ENCODE measurements at places on chromosomes 16 and 17.

DNA sequence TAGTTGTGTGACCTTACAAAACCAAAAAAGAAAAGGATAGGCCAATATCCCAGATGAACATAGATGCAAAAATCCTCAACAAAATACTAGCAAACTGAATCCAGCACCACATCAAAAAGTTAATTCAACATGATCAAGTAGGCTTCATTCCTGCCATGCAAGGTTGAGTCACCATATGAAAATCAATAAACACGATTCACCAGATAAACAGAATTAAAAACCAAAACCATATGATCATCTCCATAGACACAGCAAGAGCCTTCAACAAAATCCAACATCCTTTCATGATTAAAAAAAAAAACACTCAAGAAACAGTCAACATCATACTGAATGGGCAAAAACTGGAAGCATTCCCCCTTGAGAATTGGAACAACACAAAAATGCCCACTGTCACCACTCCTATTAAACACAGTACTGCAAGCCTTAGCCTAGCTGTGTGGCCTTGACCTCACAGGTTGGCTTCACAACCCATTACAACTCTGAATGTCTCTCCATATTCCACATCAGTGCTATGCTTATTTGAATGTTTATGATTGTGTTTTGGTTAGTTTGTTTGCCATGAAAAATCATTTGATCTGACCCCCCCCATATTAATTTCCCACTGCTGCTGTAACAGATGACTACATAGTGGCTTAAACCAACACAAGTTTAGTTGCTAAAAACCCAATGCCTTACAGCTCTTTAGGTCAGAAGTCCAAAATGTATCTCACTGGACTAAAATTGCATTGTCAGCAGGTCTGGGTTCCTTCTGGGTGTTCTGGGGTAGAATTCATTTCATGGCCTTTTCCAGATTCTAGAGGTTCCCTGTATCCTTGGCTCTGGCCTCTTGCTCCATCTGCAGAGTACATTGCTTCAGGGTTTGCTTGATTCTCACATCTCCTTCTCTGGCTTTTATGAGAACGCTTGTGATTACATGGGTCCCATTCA, 257.1 kb upstream of the DYNLRB2 start:
- no peak for DNase-seq

DNA sequence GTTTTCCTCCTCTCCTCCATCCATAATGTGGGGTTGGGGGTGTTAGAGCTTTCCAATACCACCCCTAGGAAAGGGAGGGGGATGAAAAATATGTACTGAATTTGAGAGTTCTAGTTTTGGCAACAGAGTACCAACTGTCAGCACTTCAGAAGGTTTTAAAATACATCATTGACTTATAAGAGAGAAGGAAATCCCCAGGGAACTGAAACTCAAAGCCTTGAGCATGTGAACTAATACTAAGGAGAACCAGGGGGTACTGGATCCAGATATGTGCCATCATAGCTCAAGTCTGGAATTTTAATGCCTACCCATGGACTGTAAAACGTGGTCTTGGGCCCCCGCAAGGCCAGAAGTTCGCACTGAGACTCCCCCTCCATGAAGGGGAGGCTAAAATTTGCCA, 15.8 kb downstream of the CACNG5 start:
- DNase-seq: no peak

GRCh38 chr17:50681263-50682200, 26.2 kb downstream of the ANKRD40 start:
- DNase-seq: no peak

DNA sequence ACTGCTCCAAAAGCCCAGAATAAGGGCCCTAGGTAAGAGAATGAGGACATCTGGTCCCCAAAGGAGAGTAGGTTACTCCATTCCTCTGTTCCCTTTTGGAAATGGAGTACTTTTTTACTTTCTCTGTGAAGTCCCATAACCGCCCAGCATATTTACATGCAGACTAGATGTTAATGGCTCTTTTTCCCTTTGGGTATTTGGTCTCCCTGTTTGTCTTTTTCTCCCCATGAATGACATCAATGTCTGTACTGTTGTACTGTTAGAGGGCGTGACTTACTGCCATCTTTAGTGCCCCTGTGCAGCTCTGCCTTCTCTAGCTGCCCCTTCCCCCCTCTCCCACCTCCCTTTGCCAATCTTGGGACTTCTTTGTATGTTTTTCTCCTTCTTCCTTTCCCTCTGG, 19.0 kb downstream of the GPR179 start:
- no peak for DNase-seq

DNA sequence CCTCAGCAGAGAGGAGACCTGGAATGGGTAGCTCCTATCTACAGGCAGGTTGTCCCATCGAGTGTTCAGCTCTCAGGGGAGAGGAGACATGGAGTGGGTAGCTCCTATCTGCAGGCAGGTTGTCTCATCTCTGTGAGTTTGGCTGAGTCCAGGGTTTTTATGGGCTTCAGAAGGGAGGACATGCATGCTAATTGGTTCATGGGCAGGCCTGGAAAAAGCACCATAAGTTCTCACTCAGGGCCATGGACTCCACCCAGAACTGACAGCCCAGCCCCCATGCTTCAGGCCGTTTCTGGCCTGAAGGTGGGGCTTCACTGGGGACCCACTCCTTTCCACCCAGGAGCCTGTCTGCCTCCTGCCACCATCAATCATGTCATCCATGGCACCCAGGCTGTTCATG, 84.0 kb downstream of the CYB561 start:
- DNase-seq: no peak

- no peak for DNase-seq
Observed at GRCh38 chr17:19744922-19745757, 3.0 kb downstream of the ALDH3A1 start.

GRCh38 chr16:73125850-73126524, 78.1 kb upstream of the ZFHX3 start:
- DNase-seq: peak; percentile 45

DNA sequence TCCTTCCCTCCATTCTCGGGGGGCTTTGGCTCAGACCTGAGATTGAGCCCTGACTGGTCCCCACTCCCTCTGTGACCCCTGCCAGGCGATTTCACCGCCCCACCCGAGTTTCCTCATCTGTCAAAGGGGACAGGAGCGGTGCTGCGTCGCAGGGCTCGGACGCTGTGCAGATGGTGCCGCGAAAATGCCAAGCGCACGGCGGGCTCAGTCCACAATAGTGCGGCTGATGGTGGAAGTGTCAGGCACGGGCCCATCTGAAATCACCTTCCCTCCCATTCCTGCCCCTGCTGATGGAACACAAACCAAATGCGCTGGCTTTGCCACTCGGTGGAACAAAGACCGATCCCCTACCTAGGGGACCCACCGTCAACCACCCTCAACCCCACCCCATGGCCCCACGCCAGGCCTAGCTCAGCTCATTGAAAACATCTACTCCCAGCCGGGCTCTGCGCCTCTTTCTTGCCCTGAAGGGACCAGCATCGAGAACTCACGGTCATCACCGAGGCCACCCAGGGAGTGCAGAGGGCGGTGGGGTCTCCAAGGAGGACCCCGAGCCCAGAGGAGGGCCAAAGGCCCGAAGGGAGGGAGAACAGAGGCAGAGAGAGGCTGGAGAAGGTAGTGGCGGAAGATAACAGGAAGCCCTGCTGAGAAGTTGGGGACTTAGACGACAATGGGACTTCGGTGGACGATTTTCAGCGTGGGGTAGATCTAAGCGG, 1.4 kb downstream of the CARHSP1 start:
- DNase-seq: no peak

- no peak for DNase-seq
Observed at GRCh38 chr16:28496844-28497243, 2.4 kb downstream of the APOBR start.

GRCh38 chr17:42387661-42388380, 421 bp downstream of the STAT3 start:
- no peak for DNase-seq

- DNase-seq: no peak
Observed at GRCh38 chr17:4530799-4531730, 24.1 kb downstream of the MYBBP1A start.

GRCh38 chr17:20952183-20952582, 90.6 kb downstream of the USP22 start:
- DNase-seq: no peak

DNA sequence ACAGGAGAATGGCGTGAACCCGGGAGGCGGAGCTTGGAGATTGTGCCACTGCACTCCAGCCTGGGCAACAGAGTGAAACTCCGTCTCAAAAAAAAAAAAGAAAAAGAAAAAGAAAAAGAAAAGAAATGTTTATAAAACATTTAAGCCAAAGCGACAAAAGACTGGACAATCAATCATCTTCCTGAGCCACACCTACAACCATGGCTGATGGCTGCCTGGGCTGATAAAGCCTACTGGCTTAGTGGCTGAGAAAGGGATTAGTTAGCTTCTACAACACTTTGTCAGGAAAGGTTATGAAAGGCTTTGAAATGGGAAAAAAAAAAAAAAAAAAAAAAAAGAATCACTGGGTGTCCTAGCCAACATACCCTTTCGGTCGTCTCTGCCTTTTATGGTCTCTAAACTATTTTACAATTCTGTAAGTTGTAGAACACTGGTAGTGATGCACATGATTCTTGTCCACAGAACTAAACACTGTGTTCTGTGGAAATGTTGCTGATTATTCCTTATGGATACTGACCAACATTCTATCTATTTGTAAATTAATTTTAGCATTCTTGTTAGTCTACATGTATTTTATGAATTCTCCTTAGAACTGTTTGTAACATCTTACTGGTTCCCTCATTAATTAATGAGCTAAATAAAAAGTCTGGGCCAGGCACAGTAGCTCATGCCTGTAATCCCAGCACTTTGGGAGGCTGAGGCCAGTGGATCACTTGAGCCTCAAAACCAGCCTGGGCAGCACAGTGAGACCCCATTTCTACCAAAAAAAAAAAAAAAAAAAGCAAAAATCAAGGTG, 45.5 kb downstream of the ZZEF1 start:
- no peak for DNase-seq

DNA sequence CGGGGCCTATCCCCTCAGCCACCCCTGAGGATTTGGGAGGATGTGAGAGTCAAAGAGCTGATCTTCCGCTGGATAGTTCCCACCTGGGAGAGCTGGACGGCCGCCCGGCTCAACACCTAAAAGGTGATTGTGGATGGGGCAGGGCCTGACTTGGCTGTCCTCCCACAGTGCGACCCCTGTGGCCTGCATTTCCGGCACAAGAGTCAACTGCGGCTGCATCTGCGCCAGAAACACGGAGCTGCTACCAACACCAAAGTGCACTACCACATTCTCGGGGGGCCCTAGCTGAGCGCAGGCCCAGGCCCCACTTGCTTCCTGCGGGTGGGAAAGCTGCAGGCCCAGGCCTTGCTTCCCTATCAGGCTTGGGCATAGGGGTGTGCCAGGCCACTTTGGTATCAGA, 4.5 kb downstream of the BCL6B start:
- no peak for DNase-seq

DNA sequence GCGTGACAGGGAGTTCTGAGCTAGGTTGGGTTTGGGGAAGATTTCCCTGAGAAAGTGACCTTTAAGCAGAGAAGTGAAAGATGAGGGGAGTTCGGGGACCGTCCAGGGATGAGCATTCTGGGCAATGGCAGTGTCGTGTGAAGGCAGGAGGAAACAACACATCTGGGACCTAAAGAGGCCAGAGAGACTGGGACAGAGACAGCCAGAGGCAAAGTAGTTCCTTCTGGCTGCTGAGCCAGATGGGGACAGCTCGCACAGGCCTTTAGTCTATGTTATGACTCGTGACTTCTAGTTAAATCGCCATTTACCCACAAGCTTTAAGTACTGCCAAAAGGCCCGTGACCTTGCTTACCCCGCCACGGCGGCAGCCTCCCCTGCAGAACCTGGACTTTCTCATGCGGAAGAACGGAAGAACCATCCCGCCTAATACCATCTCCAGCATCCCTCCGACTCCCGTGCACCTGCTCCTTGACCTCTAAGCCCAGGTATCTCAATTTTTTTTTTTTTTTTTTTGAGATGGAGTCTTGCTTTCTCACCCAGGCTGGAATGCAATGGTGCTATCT, 8.5 kb upstream of the MED11 start:
- DNase-seq: no peak

DNA sequence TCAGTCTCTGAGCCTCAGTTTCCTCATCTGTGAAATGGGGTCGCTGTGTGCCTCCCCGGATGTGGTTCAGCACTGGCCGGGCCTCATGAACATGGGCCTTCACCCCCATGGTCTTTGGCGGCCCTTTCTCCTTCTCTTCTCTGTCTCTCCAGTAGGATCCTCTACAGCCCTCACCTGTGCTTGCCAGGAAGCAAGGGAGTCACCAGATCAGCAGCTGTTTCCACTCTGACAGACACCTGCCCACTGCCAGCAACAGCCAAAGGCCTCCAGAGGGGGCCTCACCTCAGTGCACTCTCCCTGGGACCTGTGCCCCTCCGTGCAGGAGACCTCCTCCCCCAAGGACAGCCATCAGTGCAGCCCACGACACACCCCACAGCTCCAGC, 89.4 kb downstream of the C16orf78 start:
- no peak for DNase-seq

DNA sequence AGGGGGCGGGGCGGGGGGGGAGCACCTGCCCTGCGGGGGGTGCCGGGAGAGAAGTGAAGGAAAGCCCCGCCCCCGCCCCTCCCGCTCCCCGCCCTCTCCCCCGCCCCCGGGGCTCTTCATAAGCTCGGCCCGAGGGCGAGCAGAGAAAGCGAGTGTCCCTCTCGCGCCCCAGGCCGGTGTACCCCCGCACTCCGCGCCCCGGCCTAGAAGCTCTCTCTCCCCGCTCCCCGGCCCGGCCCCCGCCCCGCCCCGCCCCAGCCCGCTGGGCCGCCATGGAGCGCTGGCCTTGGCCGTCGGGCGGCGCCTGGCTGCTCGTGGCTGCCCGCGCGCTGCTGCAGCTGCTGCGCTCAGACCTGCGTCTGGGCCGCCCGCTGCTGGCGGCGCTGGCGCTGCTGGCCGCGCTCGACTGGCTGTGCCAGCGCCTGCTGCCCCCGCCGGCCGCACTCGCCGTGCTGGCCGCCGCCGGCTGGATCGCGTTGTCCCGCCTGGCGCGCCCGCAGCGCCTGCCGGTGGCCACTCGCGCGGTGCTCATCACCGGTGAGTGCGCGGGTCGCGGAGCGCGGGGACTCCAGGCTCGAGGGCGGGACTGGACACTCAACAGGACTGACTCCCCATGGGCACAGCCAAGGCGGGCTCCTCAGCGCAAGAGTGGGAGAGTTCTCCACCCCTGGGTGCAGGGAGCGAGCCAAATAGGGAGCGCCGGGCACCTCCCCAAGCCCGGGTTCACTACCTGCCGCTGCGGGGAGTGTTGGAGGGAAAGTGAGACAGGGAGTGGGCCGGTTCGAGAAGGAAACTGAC, at the start of gene HSD11B2:
HSD11B2 (plus strand) TSS at position 145 of the 798 bp plus-strand sequence; CDS start at position 273, 128 bp downstream.
- peak; percentile 52 for DNase-seq

DNA sequence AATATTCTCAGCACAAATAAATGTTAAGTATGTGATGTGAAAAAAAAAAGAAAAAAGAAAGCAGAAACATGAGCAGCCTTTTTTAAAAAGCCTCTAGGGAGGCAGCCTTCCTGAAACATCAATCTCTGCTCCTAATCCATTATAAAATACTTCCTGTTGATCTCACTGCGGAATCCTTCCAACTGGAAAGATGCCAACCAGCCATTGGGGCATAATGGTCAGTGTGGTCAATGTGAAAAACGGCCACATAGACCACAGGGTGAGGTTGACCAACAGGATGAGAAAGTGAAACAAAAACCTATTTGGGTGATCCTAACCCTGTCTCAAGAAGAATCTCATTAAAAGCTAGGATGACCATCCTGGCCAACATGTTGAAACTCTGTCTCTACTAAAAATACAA, 26.1 kb upstream of the ABCA8 start:
- DNase-seq: peak; percentile 14

DNA sequence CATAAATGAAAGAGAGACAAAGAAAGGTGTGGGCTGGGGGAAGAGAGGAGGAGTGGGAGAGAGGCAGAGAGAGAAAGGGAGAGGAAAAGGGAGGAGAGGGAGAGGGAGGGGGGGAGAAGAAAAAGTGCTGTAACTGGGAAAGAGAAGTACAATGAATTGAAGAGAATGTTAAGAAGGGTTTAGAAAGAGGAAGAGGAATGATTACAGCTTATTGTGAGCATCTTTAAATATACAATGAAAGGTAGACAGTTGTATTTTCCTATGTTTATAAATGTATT, 229.1 kb upstream of the PMFBP1 start:
- no peak for DNase-seq

Data from H54 (cell line).